ENCODE measurements at places on chromosomes 4 and X. TPM values are rescaled to one million over a fixed set of nuclear protein-coding genes. Genes with fewer than 3 reads are reported as not detected.

GRCh38 chr4:17012451-17012850 lies 114.0 kb upstream of the LDB2 start:
- H3K4me1 ChIP-seq = no peaks in the 10 kb centered on the region
- no peak overlapping the region for H3K27ac ChIP-seq
- no peak for DNase-seq
- no peaks in the 10 kb centered on the region for H3K36me3 ChIP-seq
- H3K27me3 ChIP-seq = no peaks in the 10 kb centered on the region

FRAS1 gene
- total RNA-seq = 0.08 TPM

- DNase-seq = no peak
- no peaks in the 10 kb centered on the region for H3K36me3 ChIP-seq
- H3K27me3 ChIP-seq = peaks cover 7% of the 10 kb centered on the region
Observed at GRCh38 chr4:154574311-154574710, 11.5 kb downstream of the FGB start.

DNA sequence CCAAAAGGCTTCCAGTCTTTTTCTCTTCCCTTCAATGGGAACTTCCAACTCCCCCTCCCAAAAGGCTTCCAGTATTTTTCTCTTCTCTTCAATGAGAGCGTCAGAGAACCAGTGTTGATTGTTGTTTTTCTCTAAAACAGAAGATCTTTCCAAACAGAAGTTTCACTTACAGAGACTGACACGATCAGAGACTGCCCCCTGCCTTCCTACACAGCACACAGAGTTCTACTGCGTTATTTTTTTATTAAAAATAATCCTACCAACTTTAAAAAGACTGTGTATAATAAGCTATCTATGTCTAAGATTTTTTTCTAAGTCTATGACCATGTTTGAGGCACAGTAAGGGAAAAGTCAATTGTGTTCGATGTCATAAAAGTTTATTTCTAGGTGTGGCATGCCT lies 3.5 kb upstream of the HTR2C start:
- DNase-seq = no peak
- no peaks in the 10 kb centered on the region for H3K4me1 ChIP-seq
- peaks cover 20% of the 10 kb centered on the region for H3K27me3 ChIP-seq
- no peak overlapping the region for H3K4me3 ChIP-seq
- no peak overlapping the region for H3K27ac ChIP-seq
- H3K36me3 ChIP-seq = peaks cover 2% of the 10 kb centered on the region

ZIC3 gene
- total RNA-seq = not detected

NPY2R gene
- not detected for total RNA-seq

Measured in activated CD8-positive, alpha-beta T cell treated with anti-CD3 and anti-CD28 coated beads, Interleukin-2, amount 10 ng/mL, durations not matched to agents 7 days and 5 days (primary cell).